ENCODE measurements at places on chromosomes 1 and 21. TPM values are rescaled to one million over a fixed set of nuclear protein-coding genes. Genes with fewer than 3 reads are reported as not detected.

DNA sequence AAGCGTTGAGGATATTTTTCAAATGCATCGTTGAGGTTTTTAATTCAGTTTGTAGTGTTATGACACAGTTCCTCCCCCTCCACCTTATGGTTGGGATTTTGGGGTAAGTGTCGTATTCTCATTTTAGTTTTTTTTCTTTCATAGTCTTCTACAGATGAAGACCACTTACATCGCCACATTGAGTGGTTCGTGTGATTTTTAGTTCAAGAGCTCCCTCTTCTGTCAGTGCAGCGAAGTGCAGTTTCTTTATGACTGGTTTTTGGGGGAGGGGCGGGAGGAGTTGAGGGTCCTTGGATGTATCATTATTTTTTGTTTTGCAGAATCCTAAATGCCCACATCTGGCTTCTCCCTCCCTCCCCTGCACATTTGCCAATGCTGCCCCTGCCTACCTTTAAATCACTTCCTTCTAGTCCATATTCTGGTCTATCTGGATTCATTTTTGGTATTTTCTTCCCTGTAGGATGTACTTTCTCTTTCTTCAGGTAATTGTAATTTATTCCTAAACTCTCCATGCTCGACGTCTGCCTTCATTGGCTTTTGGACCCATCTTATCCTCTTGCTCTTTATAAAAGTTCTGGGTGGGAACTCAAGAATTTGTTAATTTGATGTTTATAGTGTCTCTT, 433.1 kb downstream of the CAMTA1 start:
- no peak overlapping the region for H3K4me3 ChIP-seq
- H3K36me3 ChIP-seq: no peaks in the 10 kb centered on the region
- DNase-seq: no peak
- no peaks in the 10 kb centered on the region for H3K27me3 ChIP-seq
- no peak overlapping the region for H3K27ac ChIP-seq

The CD5L gene
- not detected for total RNA-seq

- H3K36me3 ChIP-seq: peaks cover 83% of the 10 kb centered on the region
- no peak for DNase-seq
- H3K27ac ChIP-seq: no peak overlapping the region
- no peaks in the 10 kb centered on the region for H3K27me3 ChIP-seq
- H3K4me3 ChIP-seq: no peak overlapping the region
These were observed 105.5 kb downstream of the MACF1 start for GRCh38 chr1:39310015-39310414.

The F5 gene
- 4.9 TPM for total RNA-seq

The PARK7 gene
- total RNA-seq: 266 TPM

- H3K4me1 ChIP-seq: no peaks in the 10 kb centered on the region
- DNase-seq: no peak
- H3K36me3 ChIP-seq: no peaks in the 10 kb centered on the region
- H3K27me3 ChIP-seq: no peaks in the 10 kb centered on the region
- no peak overlapping the region for H3K4me3 ChIP-seq
- no peak overlapping the region for H3K27ac ChIP-seq
These were observed 35.9 kb downstream of the ACTL8 start for GRCh38 chr1:17791055-17791390.

The UBL4B gene
- total RNA-seq: not detected

All from right atrium auricular region (tissue), 2 donors.